AG20443 (cell line): ENCODE measurements at places on chromosomes 7 and 10.

- no peak for DNase-seq
Measured at GRCh38 chr7:15085366-15085765, 182.8 kb upstream of the DGKB start.

- DNase-seq = no peak
Measured at GRCh38 chr7:13615679-13616078, 373.8 kb downstream of the ETV1 start.

- DNase-seq = no peak
Measured at GRCh38 chr7:44771358-44771757, 22.7 kb downstream of the ZMIZ2 start.

DNA sequence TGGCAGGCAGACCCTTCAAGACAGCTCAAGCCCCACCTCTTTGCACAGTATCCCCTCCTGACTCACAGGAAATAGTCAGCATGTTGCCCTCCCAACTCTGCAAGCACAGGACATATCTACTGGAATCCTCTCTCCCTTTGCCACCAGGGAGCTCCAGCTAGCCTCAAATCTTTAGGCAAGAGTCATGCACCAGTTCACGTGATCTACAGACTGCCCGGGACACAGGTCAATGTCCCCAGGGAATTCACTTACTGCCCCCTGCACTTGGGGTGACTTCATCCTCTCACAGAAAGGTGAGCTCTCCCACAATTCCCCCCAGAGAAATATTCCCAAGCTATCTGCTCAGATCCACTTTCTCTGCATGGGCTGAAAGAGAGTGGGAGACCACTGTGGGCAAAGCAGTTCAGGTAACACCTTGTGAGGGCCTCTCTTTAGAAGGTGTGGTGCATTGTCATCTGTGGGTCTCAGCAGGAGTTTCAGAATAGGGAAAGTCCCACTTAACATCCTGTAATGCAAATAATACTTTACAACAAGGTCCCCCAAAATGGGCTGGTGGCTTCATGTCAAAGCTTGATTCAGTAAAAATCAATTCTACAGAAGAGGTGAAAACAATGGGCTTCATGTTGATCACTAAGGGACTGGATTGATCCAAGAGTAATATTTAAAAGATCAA lies 129.9 kb downstream of the NOC3L start:
- DNase-seq = no peak

DNA sequence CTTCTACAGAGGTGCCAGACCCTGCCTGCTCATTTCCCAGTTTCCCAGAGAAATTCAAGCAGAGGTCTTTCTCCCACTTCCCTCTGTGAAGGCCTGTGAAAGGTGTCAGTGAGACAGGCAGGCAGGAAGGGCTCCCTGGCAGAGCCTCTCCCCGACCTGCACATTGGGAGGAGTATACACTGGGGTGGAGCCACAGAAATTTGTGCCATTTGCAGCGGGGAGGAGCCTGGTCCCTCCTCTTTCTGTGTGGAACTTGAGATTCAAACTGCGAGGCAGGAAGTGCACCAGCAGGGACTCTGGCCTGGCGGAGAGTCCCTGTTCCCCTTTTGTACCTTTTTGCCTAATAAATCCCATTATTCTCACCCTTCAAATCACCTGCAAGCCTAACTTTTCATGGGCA lies 54.6 kb upstream of the OPN4 start:
- DNase-seq = no peak

GRCh38 chr10:27447540-27447939 lies 56.6 kb upstream of the RAB18 start:
- DNase-seq = no peak

DNA sequence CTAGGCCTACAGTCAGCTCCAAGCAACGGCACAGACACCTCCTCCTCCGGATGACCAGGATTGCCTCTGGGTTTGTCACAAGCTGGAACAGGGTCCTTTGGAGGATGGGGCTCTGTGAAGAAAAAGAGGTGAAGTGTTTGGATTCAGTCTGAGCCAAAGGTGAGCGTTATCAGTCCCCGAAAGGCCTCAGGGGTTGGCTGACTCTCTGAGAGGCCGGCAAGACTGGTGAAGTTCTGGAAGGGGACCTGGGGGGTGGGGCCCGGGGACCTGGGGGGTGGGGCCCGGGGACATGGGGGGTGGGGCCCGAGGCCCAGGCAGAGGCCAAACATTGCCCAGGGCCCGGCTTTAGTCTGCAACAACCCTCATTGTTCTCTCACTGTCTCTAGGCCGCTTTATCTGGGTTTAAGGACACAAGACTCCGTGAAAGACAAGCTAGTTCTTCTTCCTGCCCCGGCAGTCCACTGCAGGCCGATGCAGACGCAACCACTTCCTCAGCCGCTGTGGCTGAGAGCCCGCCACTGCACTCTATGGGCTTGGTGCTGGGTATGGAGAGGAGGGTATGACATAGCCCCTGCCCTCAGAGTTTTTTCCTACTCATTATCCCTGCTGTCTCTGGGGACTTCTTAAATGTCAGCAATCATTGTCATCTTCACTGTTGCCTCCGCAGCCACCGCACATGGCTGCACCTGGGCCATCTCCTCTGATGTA lies 27.4 kb upstream of the PSAP start:
- DNase-seq = no peak

DNA sequence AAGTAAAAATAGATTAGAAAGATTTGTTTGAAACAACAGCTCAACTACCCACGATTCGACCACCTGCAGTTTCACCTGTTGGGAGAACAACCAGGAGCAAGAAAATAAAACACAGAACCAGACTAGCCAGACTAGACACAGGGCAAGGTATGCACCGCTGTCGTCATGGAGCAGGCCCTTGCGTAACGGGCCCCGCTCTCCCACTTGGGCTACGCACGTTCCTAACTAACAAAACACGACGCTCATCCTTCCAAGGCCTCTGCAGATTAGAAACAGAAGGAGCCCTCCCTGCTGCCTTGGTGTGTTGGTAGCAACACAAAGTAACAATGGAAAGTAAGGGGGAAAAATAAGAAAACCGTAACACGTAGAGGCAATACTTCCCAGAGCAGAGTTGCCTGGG lies 45.1 kb upstream of the ELMO1 start:
- DNase-seq = no peak
